Stimulated activated CD8-positive, alpha-beta memory T cell treated with anti-CD3 and anti-CD28 coated beads, Interleukin-7, amount 100 ng/mL, for 1 hour (primary cell): ENCODE measurements at places on chromosomes 4 and X.

DNA sequence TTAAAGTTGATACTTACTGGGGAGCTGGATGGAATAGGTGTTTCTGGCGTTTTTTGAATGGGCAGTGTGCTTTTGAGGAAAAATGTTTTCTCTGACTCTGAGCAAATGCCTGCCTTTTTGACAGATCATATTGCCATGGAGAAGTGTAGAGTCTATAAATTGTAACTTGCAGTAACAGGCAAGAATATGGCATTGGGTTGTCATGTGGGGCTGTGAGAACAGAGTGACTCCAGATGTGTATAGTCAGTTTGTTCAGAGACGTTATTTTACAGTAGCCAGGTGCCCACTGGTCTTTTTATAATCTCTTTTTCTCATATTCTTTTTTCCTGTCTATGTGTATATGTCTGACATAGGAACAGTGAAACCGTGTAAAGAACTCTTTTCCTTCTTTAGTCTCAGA lies 40.8 kb downstream of the RAPGEF2 start:
- DNase-seq: no peak

GRCh38 chr4:158068068-158068467 lies 104.8 kb downstream of the GASK1B start:
- DNase-seq: no peak

DNA sequence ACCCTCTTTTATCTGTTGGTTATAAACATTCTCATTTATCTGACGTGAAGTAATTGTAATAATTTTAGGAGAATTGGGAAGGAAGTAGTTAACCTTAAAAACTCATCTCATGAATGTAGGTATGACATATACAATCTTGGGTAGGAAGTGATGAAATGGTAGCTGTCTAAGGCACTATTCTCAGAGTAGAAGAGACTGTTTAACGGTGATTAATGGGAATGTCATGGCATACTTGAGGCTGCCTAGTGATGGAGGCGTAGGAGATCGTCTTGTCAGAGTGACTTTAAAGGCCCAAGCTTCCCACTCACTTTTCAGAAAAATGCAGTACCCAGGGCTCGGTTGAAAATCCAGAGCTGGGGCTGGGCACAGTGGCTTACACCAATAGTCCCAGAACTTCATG lies 19.4 kb upstream of the AGA start:
- no peak for DNase-seq

GRCh38 chrX:38262715-38263620 lies 42.3 kb upstream of the SRPX start:
- no peak for DNase-seq

GRCh38 chr4:98289375-98289774 lies 28.2 kb downstream of the RAP1GDS1 start:
- no peak for DNase-seq

DNA sequence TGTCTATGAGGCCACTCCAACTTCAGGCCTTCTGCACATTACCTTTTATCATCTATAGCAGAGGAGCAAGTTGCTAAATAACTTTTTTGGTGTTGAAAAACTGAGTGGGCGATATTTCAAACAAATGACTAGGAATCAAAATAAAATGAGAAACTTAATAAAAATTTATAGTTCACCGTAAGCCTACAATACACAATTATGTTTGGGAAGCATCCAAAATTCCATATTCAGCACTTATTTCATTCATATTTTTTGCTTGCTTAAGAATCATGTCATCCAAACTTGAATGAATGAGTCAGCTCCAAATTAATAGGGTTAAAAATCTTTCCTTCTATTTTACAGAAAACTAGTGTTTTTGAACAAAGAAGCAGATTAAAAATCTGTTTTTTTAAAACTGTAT lies 119.1 kb downstream of the SH3RF1 start:
- DNase-seq: no peak

- no peak for DNase-seq
Measured at GRCh38 chr4:60948008-60948407, 252.1 kb upstream of the ADGRL3 start.

DNA sequence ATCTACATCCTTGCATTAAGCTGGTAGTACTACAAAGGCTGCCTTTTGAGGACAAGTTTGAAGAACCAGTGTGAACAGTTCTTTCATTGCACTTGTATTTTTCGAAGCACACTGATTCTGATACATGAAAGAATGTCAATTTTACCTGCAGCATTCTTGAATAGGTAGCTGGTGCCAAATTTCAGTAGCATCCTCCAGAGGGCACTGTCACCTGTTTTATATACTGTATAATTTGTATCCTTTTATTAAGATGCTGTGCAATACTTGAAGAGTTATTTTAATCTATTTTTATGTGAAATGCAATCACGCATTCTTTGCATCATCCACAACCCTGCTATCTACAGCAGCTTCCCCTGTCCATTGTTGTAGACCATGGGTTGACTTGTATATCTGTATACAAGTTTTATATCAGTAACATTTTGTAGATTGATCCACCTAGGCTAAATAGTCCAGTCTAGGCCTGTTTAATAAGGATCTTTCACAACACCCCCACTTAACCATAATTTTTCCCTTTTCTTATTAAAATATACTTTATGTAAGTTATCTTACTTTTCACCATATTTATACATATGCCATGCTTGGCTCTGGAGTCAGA lies 325.7 kb downstream of the PCDH7 start:
- no peak for DNase-seq

GRCh38 chrX:131923614-131924250 lies 99.4 kb upstream of the STK26 start:
- DNase-seq: no peak

- DNase-seq: no peak
Measured at GRCh38 chr4:10731690-10732089, 47.1 kb upstream of the CLNK start.

DNA sequence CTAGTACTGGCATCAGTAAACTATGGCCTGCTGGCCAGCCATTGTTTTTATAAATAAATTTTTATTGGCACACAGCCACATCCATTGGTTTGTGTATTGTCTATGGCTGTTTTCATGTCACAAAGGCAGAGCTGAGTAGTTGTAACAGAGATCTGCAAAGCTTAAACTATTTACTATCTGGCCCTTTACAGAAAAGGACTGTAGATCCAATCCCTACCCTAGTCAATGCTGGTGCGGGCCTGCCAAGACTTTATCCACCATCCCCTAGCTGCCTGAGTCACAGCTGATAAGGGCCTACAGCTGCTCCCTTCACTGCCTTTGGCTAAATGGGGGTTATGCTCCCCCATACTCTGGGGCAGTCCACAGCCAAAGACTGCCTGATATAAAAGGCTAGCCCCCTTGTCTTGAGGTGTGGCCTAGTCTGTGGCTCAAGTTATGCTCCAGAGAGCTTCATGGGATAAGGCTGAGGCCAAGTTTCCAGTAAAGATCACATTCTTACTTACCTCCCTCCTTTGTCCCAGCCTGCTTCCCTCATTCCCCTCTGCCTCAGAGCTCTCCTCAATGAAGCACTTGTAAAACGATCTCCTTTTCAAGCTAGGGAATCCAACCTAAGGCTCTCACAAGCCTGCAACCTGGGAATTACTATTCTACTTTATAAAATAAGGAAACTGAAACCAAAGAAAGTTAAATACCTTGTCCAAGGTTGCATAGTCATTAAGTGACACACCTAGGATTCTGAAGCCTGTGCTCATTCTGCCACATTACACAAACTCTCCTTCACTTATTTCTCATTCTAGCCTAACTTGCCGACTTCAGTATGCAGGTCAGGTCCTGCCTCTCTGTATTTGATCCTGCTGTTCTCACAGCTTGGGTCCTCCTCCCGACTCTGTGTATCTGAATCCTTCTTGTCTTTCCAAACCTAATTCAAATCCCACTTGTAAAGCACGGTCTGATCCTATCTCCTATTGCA lies 20.7 kb downstream of the ACE2 start:
- DNase-seq: no peak

- DNase-seq: no peak
Measured at GRCh38 chr4:126221717-126222340, 907.1 kb downstream of the FAT4 start.

GRCh38 chr4:114378305-114378903 lies 220.2 kb upstream of the UGT8 start:
- DNase-seq: no peak

DNA sequence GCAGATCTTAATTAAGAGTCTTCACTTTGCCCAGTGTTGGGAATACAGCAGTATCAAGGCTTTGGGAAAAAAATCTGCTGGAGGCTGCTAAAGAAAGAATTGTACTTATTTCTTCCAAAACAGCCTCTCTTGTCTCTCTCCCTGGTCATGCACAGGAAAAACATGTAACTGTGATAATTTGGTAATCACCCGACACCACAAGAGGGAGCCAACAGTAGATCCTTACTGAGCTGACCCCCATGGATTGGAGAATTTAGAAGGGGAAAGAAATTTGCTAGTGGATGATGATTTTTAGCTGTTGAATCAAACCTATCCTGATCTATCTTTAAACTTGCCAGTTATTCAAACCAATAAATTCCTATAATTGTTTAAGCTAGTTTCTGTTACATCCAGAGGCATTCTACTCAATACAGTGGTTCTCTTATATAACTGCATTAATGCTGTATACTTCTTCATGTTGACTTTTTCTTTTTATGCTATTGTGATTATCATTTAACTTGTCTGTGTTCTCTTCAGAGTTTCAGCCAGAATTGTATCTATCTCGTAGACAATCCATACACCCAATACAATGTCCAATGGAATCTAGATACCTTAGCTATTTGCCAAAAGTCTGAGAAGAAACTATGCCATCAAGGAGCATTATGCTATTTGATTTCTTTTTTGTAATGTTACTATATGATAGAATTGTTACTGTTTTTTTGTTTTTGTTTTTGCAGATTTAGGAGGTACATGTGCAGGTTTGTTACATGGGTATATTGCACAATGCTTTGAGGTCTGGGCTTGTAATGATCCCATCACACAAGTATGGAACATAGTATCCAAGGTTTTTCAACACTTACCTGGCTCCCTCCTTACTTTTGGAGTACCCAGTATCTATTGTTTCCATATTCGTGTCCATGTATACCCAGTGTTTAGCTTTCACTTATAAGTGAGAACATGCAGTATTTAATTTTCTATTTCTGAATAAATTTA lies 31.3 kb upstream of the ARHGEF38 start:
- no peak for DNase-seq

DNA sequence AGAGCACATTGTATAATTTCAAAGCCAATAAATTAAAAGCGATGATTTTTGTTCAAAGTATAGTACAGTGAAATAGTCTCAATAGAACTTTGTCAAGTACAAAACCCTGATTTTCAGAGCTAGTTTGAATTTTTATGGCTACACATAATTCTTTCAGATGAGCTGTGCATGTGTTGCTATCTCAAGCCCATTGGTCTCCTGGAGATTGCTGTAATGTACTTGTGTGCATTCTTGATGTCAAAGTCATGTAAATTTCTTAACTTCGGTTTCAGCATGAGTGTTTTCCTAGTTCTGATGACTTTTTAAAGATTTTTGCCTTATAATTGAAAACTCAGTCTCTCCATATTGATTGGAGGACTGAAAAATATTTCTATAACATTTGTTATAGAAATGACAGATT lies 200.8 kb downstream of the CEP135 start:
- DNase-seq: no peak

GRCh38 chr4:74873545-74874301 lies 59.2 kb upstream of the PARM1 start:
- DNase-seq: no peak

- DNase-seq: no peak
Measured at GRCh38 chr4:127403471-127404084, 229.2 kb upstream of the INTU start.

GRCh38 chr4:82367438-82368097 lies 6.2 kb downstream of the HNRNPD start:
- DNase-seq: no peak

DNA sequence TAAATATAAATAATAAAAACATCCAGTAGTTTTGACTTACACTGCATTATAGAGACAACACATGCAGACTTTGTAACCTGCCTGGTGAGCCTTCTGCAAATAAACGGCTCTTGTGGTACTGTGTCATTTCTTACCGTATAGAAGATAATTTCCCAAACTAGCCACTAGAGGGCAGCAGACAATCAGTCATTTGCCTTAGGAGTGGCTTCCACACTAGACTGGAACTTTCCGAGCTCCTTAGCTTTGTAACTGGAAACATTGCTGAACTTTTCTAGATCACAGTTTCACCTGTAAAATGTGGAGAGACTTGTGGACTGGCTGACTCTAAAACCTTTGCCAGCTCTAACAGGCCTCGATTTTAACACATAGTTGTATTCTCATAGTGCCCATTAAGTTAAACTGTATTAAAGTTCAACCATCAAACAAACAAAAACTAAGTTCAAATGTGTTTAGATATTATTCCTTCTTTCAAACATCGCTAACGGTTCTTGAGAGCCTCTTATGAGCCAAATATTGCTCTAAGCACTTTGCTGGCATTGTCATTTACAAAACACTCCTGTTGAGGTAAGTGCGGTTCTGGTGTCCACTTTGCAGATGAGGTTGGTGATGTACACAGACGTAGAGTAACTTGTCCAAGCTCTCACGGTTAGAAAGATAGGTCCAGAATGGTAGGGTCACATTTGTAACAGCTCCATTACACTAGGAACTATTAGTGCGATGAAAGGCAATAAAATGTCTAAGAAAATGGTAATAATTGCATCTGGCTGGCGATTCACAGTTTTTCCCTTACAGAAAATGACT lies 345.5 kb downstream of the ANK2 start:
- DNase-seq: peak; percentile 8

- DNase-seq: no peak
Measured at GRCh38 chrX:129802863-129803262, 23.1 kb downstream of the SASH3 start.

DNA sequence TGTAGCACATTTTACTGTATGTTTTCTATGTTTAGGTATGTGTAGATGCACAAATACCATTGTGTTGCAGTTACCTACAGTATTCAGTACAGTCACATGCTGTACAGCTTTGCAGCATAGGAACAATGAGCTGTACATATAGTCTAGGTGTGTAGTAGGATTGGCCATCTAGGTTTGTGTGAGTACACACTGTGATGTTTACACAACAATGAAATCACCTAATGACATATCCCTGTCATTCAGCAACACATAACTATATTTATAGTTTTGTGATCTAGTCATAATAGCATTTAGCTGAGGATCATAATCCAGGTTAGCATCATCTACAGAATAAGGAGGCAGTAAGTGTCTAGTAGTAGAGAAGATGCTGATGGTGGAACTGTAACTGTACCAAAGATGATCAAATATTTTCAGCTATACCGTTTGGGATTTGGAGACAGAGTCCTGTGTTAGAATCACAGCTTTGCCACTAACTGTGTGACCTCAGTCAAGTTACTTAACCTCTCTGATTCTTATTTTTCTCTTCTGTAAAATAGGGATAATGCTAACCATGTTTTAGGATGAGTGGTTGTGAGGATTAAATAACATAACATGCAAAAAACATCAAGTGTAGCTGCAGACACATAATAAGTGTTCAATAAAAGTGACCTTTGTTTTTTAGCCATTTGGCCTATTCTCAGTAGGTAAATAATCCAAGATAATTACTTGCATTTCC lies 73.3 kb downstream of the LIMCH1 start:
- DNase-seq: no peak

GRCh38 chr4:94689155-94689860 lies 68.4 kb upstream of the BMPR1B start:
- DNase-seq: no peak

- DNase-seq: no peak
Measured at GRCh38 chr4:88158489-88159228, at the start of gene ABCG2. Gene ABCG2 (minus strand): TSS chr4:88158639. CDS start chr4:88139995, 18,644 bp downstream.

- no peak for DNase-seq
Measured at GRCh38 chr4:4780729-4781244, 78.7 kb upstream of the MSX1 start.

- DNase-seq: no peak
Measured at GRCh38 chrX:153601511-153602110, 2.7 kb upstream of the CCNQ start.
